ENCODE measurements at places on chromosomes 5 and 9.

DNA sequence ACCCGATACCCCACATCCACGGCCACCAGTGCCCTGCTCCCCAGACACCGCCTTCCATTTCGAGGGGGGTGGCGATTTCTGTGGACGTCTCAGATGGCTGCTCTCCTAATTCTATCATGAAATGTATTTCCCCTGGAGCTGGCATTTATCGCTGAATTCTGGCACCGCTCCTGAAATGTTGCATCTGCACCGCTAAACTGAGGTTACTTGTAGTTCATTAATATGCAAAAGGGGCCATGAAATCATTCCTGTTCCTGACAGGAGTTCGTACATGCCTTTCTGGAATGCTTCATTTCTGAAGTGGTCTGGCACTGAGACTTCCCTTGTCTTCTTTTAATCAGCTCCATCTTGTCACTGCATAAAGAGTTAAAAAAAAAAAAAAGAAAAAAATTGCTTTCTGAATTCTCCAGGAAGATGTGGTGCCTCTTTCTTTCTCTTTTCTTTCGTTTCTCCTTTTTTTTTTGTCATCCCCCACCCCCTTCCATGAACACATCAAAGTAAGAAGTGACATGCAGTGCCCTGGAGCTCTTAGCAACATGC is 97.7 kb upstream of the SMARCA2 start:
- no peak for DNase-seq

- DNase-seq = no peak
Observed at GRCh38 chr5:73380041-73380440, 68.5 kb downstream of the FOXD1 start.

DNA sequence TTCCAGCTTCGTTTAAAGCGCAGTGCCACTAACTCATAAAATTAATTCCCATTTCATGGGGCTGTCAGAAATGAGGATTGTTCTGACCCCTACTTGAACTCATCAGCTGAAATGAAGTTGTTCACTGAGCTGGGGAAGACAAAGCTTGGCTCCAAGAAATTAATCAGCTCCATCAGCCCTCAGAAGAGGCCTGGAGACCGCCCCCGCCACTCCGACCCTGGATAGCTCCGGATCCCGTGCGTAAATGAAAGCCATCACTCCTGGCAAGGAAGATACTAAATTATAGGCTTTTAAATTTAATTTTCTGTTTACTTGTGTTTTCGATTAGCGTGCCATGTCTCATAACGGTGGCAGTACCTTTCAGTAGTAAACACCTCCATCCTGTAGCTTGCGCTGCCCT is 142.8 kb upstream of the IRX2 start:
- no peak for DNase-seq

- DNase-seq = no peak
Observed at GRCh38 chr5:140883927-140884697, 2.2 kb downstream of the PCDHA13 start.

- DNase-seq = no peak
Observed at GRCh38 chr9:114093031-114093471, 6.0 kb downstream of the KIF12 start.

GRCh38 chr9:134155812-134156377 is 8.5 kb downstream of the RNU6ATAC start:
- no peak for DNase-seq

DNA sequence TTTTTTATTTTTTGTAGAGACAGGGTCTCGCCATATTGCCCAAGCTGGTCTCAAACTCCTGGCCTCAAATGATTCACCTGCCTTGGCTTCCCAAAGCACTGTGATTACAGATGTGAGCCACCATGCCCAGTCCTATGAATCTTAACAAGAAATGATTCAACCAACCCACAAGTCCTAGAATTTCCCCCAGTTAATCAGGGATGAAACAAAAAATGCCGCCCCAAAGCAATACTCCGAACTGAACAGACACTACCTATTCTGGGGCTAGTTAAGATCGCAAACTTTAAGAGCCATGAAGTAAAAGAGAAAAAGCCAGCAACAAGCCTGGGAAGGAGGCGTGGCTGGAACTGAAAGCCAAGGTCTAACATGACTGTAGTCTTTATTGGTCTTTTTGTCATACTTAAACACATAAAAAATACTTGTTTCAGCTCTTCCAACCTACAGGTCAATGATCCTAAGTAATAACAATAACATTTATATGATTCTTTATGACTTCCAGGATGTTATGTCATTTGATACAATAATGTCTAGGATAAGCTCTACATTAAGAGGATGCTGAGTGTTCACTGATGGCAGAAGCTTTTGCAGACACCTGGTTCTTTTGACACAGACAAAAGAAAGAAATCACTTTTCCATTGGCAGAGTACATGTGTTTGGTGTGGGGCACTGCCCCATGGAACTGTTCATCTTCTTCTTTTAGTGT is 361.1 kb upstream of the TLE4 start:
- no peak for DNase-seq

GRCh38 chr5:156971415-156971814 is 8.4 kb upstream of the TIMD4 start:
- DNase-seq = no peak

All from stimulated activated CD8-positive, alpha-beta memory T cell treated with anti-CD3 and anti-CD28 coated beads, Interleukin-4, amount 100 ng/mL, for 1 hour (primary cell).